ENCODE measurements at places on chromosomes 12 and 14.

GRCh38 chr12:23854598-23854997 lies 94.9 kb downstream of the SOX5 start:
- DNase-seq, result no peak

GRCh38 chr12:86727160-86727559 lies 471.0 kb upstream of the MGAT4C start:
- DNase-seq, result no peak

- no peak for DNase-seq
Observed at GRCh38 chr12:13167226-13167625, 29.3 kb upstream of the EMP1 start.

- no peak for DNase-seq
Observed at GRCh38 chr12:130559806-130560205, 156.3 kb downstream of the RIMBP2 start.

DNA sequence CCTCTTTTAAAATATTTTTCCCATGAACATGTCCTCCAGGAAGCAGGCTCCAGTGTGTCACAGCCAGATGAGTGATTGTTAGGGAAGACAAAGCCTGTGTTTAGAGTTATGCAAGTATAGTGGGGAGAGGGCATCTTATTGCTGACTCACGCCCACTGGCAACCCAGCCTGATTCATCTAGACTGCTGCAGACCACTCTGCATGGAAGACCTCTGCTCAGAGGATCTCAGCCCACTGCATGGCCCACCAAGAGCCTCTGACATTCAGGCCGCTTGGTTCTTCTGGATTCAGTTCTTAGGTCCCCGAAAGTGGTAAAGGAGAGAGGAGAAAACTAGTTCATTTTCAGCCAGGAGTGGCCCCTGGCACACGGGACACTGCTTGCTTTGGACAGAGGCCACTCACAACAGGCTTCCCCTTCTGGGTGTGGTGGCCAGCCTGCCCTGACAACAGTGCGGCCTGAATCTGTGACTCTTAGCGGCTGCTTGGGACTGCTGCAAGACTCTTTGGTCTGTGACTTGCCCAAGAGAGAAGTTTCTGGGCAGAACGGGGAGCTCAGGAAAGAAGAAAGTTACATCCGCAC lies 266.3 kb downstream of the ZFP36L1 start:
- no peak for DNase-seq

GRCh38 chr12:32089586-32089985 lies 17.1 kb upstream of the BICD1 start:
- no peak for DNase-seq

DNA sequence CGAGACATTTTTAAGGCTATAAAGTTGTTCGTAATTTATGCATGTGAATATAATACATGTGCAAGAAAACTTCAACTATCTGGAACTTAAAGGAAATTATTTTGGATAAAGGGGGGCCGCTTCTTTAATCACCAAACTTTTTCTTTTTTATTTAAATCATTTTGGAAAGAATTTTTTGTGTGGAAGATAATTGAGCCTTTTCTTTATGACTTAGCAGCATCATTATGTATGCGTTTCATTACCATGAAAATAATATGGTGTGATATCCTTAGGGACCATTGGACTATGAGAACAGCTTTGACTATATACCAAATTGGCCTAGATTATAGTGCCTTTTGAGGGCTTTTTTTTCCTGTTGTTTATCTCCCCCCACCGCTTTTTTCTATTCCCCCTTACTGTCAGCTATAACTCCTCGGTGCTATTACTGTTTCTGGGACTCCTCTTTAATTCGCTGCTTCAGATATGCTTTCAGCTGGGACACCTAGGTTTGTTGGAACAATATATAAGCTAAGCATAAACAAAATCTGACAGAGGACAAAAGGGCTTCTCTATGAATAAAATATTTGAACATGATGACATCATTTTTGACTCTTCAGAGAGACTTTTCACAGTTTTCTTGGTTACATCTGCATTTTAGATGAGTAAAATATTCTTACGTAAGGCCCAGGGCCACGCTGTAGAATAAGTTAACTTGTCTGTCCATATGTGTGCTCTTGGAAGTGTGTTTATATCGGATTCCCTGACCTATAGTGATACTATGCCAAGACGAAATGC lies 392.7 kb downstream of the NPAS3 start:
- DNase-seq, result no peak

DNA sequence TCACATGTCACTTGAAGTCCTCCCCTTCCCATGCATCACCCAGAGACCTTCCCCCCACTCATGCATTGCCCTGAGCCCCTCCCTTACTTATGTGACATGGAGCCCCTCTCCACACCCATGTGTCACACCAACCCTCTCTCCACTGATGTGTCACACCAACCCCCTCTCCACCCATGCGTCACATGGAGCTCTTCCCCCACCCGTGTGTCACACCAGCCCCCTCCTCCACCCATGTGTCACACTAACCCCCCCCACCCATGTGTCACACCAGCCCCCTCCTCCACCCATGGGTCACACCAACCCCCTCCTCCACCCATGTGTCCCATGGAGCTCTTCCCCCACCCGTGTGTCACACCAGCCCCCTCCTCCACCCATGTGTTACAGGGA lies 30.4 kb downstream of the RTL1 start:
- peak; percentile 38 for DNase-seq

DNA sequence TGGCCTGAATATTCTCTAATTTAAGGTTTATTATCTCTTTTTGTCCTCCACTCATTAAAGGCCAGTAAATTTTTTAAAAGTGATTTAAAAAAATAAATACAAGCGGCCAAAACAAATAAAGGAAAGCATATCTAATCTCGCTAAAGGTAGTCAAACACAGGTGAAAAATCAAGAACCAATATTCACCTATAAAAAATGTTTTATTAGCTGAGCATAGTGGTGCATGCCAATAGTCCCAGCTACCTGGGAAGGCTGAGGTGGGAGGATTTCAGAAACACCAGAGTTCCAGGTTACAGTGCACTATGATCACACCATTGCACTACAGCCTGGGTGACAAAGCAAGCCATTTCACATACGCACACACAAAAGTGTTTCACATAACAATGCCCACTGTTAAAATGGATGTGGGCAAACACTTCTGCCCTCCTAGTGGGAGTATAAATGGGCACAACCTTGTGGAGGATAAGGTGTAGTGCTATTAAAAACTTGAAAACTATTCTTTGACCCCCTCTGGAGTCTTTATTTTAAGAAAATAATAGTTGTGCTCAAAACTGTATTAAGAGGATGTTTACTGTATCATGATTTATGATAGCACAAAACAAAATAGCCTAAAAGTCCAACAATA lies 32.7 kb upstream of the NAP1L1 start:
- no peak for DNase-seq

GRCh38 chr12:131867471-131867870 lies 27.0 kb upstream of the ULK1 start:
- DNase-seq, result no peak

- no peak for DNase-seq
Observed at GRCh38 chr14:24241829-24242443, 487 bp downstream of the TINF2 start.

DNA sequence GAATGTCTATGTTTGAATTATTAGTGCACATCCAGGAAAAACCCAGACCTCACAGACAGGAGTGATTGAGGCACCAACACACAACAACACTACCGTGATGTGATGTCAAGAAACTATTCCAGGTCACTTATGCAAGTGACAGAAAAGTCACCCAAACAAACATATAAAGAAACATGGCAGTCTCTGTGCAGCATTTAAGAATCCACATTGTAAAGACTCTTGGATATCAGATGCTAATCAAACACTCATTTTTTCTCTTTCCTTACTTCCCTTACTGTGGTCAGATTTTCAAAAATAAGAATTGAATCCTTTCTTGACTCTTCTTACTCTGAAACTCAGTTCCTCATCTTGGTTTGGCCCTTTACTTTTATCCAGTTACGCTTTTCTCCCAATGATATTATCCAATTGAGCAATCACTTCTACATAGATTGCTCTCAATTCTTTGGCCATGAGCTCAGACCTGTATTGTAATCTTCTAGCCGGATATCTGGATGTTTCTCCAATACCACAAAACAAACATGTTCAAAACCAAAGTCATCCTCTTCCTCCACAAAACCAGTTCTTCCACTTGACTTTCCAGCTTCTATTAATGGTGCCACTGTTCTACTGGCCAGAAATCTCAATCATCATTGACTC lies 115.4 kb downstream of the DUSP6 start:
- no peak for DNase-seq

DNA sequence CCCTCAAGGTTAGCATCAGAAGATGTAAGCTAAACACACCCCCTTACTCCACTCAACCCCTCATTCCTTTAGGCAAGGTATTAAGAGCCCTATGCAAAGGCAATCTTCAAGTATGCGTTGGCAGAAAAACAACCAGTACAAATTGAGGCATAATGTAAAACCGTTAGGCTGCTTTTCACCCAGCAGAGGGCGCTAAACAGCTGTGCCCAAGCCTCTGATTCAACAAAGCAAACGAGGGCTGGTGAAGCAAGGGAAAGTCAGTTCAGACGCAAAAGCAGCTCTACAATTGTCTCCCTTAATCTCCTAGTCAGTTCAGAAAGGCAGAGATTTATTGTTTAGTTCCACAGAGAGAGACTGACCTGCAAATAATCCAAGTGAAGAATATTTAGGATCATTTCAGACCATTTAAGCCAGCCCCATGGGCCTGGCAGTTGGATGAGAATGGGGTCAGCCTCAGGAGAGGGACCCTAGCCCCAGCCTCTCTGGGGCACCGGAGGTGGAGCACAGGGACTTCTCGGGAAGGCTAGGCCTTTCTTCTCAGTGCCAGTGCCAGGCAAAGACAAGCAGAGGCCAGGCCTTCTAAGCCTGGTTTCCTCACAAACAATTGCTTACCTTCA lies 23.5 kb downstream of the DCAF5 start:
- DNase-seq, result peak; percentile 73

GRCh38 chr14:72517736-72518135 lies 376.2 kb downstream of the DPF3 start:
- no peak for DNase-seq

- no peak for DNase-seq
Observed at GRCh38 chr12:103520686-103521215, 25.0 kb upstream of the C12orf42 start.

DNA sequence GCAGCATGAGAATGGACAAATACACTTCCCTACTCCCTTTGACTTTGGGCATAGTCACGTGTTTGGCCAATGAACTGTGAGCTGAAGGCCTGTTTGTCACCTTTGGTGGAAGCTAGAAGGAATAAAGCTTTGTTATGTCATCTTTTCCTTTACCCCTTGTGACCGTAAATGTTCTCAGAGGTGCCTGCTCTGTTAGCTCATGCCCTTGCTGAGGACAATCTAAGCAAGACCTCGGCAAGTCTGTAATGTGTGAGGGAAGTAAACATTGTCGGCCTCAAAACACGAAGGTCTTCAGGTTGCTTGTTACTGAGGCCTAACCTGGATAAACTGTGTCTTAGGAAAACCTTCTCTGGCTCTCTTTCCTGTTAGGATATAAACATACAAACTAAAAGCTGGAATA lies 354.2 kb downstream of the TMEM132D start:
- DNase-seq, result no peak

DNA sequence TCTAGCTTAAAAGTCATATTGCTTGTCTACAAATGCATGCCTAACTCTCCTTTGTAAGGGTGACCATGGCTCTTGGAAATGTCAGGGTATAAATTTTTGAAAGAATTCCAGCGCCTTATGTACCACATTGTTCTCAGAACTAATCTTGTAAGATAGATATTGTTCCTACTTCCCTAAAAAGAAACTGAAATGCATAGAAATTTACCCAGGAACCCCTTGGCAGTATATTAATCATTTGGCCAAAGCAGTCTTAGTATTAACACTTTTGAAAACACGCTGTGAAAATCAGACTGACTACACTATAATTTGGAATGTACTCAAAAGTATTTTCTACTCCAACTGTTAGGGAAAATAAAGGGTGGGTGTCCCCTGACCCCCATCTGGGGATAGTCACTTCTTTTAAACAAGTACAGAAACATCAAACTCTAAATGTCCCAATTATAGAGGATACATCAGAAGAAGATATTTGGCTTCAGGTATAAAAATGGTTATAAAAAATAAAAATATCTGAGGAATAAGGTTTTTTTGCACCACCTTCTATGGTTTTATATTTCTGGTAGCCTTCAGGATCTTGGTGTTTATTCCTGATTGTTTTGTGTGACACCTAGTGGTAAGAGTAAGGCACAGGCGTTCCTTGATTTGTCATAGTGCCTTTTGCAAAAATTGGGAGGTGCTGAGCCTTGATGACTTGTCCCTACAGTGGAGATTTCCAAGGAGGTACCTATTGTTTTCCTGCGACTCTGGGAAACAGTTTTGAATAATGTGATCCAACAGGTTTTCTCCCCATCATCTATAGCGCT lies 2.2 kb upstream of the NFKBIA start:
- no peak for DNase-seq

GRCh38 chr12:60148109-60148508 lies 552.3 kb downstream of the SLC16A7 start:
- no peak for DNase-seq

DNA sequence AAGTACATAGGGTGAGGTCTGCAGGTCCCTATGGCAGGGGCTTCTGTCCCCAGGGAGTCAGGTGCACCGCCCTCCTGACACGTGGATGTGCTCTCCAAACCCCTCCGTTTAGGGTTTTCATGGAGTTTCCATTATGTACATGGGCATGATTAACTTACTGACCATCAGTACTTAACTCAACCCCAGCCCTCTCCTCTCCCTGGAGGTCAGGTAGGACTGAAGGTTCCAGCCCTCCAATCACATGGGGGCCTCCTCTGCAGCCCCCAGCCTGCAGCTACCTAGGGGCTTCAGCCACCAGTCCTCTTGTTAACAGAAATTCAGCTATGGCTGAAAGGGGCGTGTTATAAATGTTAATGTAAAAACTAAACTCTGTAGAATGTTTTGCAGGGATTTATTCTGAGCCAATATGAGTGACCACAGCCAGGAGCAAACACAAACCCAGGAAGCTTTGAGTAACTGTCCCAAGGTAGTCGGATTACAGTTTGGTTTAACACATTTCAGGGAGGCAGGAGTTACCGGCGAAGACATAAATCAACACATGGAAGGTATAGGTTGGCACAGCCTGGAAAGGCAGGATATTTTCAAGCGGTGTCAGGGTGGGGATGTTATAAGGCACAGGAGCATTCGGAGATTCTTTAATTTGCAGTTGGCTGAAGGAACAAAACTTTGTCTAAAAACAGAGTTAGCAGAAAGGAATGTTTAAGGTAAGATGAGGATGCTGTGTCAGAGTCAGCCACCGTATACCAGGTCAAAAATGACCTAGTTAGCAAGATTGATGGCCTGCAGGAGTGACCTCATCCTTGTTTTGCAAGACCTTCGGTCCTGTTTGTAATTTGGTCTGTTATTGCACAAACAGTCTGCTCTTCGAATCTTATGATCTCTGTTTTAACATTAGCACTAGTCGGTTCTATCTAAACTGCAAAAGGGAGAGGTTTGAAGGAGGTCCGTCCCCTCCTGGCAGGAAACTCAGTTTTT lies 75.2 kb downstream of the TNFAIP2 start:
- no peak for DNase-seq

Data from left hindlimb (tissue), 1 donor.